ENCODE measurements at places on chromosomes 2 and 18.

DNA sequence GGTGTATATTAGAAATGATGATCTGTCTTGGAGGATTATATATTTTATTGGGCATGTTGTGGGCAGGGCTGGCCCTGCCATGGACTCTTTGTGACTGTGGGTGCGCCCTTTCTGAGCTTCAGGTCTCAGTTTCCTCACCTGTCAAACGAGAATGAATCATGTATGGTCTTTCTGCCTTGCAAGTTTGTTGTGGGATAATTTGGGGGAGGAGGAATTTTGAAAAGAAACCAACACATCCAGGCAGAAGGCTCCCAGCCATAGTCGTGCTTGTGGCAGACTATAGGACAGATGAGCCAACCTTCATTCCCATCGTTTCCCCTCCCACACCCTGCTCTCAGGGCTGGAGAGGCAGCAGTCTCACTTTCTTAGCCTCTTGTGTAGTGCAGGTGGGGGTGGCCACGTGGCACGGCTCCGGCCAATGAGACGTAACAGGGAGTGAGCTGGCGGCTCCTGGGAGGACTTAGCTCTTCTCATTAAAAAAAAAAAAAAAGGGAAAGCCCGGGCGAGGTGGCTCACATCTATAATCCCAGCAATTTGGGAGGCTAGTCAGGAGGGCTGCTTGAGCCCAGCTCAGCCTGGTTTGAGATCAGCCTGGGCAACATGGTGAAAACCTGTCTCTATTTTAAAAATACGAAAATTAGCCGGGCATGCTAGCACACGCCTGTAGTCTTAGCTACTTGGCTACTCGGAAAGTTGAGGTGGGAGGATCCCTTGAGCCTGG is 63.1 kb downstream of the RHOB start:
- H3K36me3 ChIP-seq: no peaks in the 10 kb centered on the region
- no peak overlapping the region for H3K27ac ChIP-seq
- no peak for ATAC-seq
- H3K4me1 ChIP-seq: no peaks in the 10 kb centered on the region
- no peak overlapping the region for H3K4me3 ChIP-seq

GRCh38 chr18:13823707-13824395 is at the start of gene MC5R:
TSS of gene MC5R (plus strand) at chr18:13824149. CDS start at chr18:13825766, 1,617 bp downstream.
- no peaks in the 10 kb centered on the region for H3K36me3 ChIP-seq
- no peaks in the 10 kb centered on the region for H3K4me1 ChIP-seq
- H3K27me3 ChIP-seq: peaks cover 70% of the 10 kb centered on the region
- H3K27ac ChIP-seq: no peak within 1 kb of the TSS
- ATAC-seq: peak; percentile 83

GRCh38 chr2:88615822-88616221 is 11.4 kb downstream of the EIF2AK3 start:
- no peak for ATAC-seq
- H3K36me3 ChIP-seq: peaks cover 23% of the 10 kb centered on the region
- no peak overlapping the region for H3K4me3 ChIP-seq
- H3K27ac ChIP-seq: no peak overlapping the region
- no peaks in the 10 kb centered on the region for H3K4me1 ChIP-seq

DNA sequence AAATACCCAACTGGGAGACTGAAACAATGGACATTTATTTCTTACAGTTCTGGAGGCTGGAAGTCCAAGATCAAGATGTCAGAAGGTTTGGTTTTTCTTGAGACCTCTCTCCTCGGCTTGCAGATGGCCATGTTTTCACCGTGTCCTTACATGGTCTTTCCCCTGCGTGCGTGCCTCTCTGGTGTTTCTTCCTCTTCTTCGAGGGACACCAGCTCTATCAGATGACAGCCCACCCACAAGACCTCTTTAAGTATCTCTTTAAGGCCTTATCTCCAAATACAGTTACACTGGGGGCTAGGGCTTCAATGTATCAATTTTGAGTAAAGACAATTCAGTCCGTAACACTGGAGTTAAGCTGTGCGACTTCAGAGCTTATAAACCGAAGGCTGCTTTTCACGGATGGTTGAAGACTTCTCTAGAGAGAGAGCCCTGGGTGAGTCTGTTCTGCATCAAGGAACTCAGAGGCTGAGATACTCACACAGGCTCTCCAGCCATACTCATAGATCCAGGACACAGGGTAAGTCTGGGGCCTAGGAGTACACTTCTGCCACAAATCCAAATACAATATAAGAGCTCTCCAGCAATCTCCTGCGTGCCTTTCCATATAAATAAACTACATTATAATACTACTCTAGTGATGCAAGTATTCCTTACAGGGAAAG is 339.9 kb upstream of the PKDCC start:
- no peak overlapping the region for H3K27ac ChIP-seq
- no peak overlapping the region for H3K4me3 ChIP-seq
- H3K36me3 ChIP-seq: no peaks in the 10 kb centered on the region

GRCh38 chr2:147389218-147389617 is 455.6 kb upstream of the ACVR2A start:
- H3K27ac ChIP-seq: no peak overlapping the region
- H3K27me3 ChIP-seq: no peaks in the 10 kb centered on the region
- no peak overlapping the region for H3K4me3 ChIP-seq
- H3K4me1 ChIP-seq: no peaks in the 10 kb centered on the region

GRCh38 chr2:132496555-132496954 is 80.0 kb downstream of the GPR39 start:
- H3K36me3 ChIP-seq: no peaks in the 10 kb centered on the region
- ATAC-seq: no peak
- H3K27me3 ChIP-seq: no peaks in the 10 kb centered on the region
- H3K27ac ChIP-seq: no peak overlapping the region
- no peaks in the 10 kb centered on the region for H3K4me1 ChIP-seq
- H3K4me3 ChIP-seq: no peak overlapping the region

- H3K4me3 ChIP-seq: no peak overlapping the region
- no peak overlapping the region for H3K27ac ChIP-seq
- no peaks in the 10 kb centered on the region for H3K36me3 ChIP-seq
Observed at GRCh38 chr2:138490673-138491494, 10.7 kb upstream of the SPOPL start.

GRCh38 chr2:38549851-38550250 is 52.9 kb downstream of the HNRNPLL start:
- H3K27me3 ChIP-seq: no peaks in the 10 kb centered on the region
- no peak overlapping the region for H3K27ac ChIP-seq
- H3K4me1 ChIP-seq: no peaks in the 10 kb centered on the region
- no peak overlapping the region for H3K4me3 ChIP-seq

- no peaks in the 10 kb centered on the region for H3K27me3 ChIP-seq
- no peaks in the 10 kb centered on the region for H3K4me1 ChIP-seq
- H3K36me3 ChIP-seq: no peaks in the 10 kb centered on the region
Observed at GRCh38 chr2:48309900-48310299, 220.1 kb upstream of the STON1 start.

GRCh38 chr2:178865146-178865936 is 58.1 kb upstream of the TTN start:
- H3K36me3 ChIP-seq: no peaks in the 10 kb centered on the region
- H3K4me1 ChIP-seq: peaks cover 44% of the 10 kb centered on the region
- no peak overlapping the region for H3K4me3 ChIP-seq
- H3K27ac ChIP-seq: no peak overlapping the region
- ATAC-seq: no peak

DNA sequence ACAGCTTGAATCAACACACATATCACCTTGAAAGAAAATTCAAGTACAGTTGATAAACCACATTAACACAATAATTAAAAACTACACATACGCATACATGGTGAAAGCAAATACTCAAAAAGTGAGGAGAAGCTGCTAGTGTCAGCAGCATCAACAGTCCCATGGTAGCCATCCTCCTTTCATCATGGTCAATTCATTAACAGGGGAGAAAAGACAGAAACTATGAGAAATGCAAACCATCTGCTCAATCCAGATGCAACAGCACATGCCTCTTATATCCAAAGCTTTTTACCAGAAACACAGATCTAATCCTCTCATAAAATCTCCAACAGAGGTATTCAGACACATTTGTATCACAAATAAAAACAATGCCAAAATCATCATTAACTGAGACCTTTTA is 81.9 kb upstream of the CHRNA1 start:
- H3K27me3 ChIP-seq: no peaks in the 10 kb centered on the region
- H3K27ac ChIP-seq: peak overlapping the region; percentile 19
- ATAC-seq: no peak

- H3K4me3 ChIP-seq: no peak overlapping the region
- H3K27me3 ChIP-seq: no peaks in the 10 kb centered on the region
- no peaks in the 10 kb centered on the region for H3K36me3 ChIP-seq
- ATAC-seq: no peak
- H3K27ac ChIP-seq: no peak overlapping the region
- H3K4me1 ChIP-seq: no peaks in the 10 kb centered on the region
Observed at GRCh38 chr18:37139876-37140275, 310.9 kb downstream of the KIAA1328 start.

GRCh38 chr2:20877960-20878359 is 55.1 kb upstream of the LDAH start:
- H3K4me1 ChIP-seq: no peaks in the 10 kb centered on the region
- peak overlapping the region; percentile 43 for H3K27ac ChIP-seq
- H3K4me3 ChIP-seq: no peak overlapping the region

GRCh38 chr2:37388074-37388473 is 43.6 kb downstream of the QPCT start:
- no peaks in the 10 kb centered on the region for H3K4me1 ChIP-seq
- ATAC-seq: no peak
- H3K27me3 ChIP-seq: no peaks in the 10 kb centered on the region
- no peak overlapping the region for H3K27ac ChIP-seq
- H3K4me3 ChIP-seq: no peak overlapping the region

DNA sequence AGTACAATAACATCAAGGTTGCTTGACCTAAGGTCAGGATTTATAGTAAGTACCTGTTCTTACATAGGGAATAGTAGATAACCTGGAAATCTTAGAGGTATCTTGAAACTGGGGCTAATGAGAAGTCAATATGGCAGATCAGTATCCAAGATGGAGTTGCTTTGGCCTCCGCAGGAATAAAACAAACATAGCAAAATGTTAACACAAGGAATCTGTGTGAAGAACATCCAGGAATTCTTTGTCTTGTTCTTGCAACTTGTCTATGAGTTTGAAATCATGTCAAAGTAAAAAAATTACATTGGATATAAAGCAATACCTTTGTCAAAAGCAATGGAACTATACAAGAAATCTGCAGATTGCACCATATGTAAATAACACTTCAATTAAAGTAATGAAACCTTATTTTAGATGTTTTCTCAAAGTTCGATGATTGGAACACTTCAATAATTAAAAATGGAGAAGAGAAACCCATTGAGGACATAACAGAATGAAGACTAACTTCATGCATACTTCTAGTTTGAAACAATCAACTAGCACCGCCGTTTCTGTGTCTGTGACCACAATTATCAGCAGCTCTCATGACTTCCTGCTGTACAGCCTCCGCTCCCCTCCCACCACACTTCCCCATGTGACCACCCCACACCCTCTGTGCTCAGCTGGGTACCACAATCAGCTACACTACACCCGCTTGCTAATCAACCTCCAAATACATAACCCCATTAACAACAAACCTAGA is 27.6 kb downstream of the C2orf76 start:
- H3K27me3 ChIP-seq: no peaks in the 10 kb centered on the region
- peaks cover 57% of the 10 kb centered on the region for H3K36me3 ChIP-seq
- no peaks in the 10 kb centered on the region for H3K4me1 ChIP-seq
- ATAC-seq: no peak
- no peak overlapping the region for H3K4me3 ChIP-seq

GRCh38 chr2:132676999-132677398 is 7.0 kb upstream of the LYPD1 start:
- H3K4me1 ChIP-seq: no peaks in the 10 kb centered on the region
- no peak overlapping the region for H3K27ac ChIP-seq
- H3K4me3 ChIP-seq: no peak overlapping the region
- H3K27me3 ChIP-seq: peaks cover 21% of the 10 kb centered on the region
- H3K36me3 ChIP-seq: no peaks in the 10 kb centered on the region
- no peak for ATAC-seq

All from gastroesophageal sphincter (tissue), 4 donors.